ENCODE measurements at places on chromosomes 4 and X. TPM values are rescaled to one million over a fixed set of nuclear protein-coding genes. Genes with fewer than 3 reads are reported as not detected.

DNA sequence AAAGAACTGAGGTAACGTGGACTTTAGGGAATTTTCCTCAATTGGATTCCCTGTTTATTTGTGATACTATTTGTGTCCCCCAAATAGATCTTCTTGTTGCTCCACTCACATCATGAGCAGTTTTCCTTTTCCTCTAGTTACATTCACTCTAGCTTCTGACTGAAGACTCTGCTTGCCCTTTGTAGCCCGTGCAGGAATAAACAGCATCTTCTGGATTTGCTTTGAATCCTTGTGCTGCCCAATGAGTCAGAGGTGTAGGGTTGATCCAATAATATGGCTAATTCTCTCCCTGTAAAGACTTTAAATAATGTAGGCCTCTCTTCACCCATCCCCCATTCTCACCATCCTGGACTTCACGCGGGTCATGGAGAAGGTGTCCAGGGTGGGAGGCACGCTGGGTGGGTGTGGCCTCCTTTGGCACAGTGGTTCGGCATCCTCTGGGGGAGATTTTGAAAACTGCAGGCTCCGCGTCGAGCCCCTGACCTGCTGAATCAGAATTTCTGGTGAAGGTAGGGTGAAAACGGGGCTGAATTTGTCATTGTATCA is 9.0 kb downstream of the HAND2 start:
- H3K4me3 ChIP-seq: no peak overlapping the region
- no peaks in the 10 kb centered on the region for H3K36me3 ChIP-seq
- DNase-seq: no peak
- H3K4me1 ChIP-seq: peaks cover 13% of the 10 kb centered on the region
- peak overlapping the region; percentile 70 for H3K27ac ChIP-seq

The KIAA1210 gene
- not detected for total RNA-seq

DNA sequence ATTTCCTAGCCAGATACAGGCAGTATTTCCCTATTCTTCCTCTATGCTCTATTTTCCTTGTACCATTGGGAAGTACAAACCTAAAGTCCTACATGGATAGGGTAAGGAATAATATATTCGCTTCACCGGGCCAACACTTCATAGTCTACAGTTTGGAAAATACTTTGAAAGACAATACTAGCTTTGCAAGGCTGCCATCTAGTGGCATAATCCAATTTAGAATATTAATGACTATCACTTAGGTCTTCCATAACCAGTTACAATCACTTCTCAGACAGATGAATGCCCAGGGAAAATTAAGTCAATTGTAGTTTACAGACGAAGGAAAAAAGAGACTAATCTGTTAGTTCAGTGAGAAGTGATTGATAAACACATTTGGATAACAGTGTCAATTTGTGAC is 141.0 kb upstream of the FAM47C start:
- no peak for DNase-seq
- H3K4me3 ChIP-seq: no peak overlapping the region
- no peaks in the 10 kb centered on the region for H3K36me3 ChIP-seq
- no peaks in the 10 kb centered on the region for H3K27me3 ChIP-seq

DNA sequence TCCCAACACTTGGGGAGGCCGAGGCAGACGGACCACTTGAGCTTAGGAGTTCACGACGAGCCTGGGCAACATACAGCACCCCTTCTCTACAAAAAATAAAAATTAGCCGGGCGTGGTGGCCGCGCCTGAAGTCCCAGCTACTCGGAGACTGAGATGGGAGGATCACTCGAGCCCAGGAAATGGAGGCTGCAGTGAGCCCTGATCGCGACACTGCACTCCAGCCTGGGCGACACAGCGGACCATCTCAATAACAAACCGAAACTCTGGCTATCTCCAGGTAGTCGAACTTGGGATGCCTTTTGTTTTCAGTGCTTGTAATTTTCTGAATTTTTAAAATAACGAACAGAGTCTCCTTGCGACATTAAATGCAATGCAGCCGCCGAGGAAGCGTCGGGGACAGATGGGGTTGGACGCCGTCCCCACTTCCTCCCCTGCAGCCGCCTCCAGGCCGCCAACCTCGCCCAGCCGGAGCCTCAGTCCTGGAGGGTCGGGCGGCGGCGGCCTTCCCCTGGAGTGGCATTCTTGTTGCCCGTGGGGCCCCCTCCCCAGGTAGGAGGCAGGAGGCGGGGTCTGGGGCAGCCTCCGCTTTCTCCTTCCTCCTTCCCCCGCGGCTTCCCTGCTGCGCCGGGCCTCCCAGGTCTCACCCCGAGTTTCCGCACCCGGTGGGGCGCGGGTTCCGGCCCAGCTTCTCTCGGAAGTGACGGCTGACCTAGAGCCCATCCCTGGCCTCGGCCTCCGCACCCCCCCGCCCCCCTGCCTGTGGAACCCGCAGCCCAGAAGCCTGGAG is 14.6 kb downstream of the HMX1 start:
- H3K27ac ChIP-seq: no peak overlapping the region
- peak overlapping the region; percentile 13 for H3K4me3 ChIP-seq
- no peaks in the 10 kb centered on the region for H3K36me3 ChIP-seq
- H3K4me1 ChIP-seq: peaks cover 23% of the 10 kb centered on the region
- peaks cover 37% of the 10 kb centered on the region for H3K27me3 ChIP-seq

DNA sequence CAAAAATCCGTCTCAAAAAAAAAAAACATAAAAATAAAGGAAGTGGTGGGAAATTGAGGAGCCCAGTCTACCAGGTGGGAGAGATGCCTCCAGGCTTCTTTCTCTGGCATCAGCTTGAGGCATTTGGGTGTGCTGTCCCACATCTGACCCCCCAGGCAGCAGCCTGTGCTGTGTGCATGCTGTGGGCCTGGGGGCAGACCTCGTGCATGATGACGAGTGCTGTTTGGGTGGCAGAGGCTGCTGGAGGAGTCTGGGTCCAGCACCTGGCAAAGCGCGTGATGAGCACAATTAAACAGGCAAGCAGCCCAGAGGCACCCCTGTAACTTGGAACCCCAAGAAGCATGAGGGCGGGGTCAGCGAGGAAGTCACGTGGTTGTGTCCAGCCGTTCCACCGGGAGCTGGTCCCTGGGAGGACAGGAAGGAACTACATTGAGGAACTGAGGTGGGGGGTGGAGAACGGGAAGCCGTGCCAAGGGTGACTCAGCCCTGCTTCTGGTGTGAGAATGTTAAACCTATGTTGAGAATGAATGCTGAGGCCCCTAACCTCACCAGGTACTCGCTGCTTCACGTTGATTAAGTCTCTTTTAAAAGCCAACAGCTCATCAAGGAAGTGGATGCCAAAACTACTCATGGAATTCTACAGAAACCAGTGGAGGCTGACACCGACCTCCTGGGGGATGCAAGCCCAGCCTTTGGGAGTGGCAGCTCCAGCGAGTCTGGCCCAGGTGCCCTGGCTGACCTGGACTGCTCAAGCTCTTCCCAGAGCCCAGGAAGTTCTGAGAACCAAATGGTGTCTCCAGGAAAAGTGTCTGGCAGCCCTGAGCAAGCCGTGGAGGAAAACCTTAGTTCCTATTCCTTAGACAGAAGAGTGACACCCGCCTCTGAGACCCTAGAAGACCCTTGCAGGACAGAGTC is 6.1 kb downstream of the TACC3 start:
- no peaks in the 10 kb centered on the region for H3K4me1 ChIP-seq
- H3K36me3 ChIP-seq: no peaks in the 10 kb centered on the region
- DNase-seq: no peak
- H3K4me3 ChIP-seq: no peak overlapping the region
- H3K27me3 ChIP-seq: no peaks in the 10 kb centered on the region

The GAGE12H gene
- not detected for total RNA-seq

The SCML1 gene
- 17.9 TPM for total RNA-seq

The ADH1C gene
- total RNA-seq: 0.84 TPM

The GNRHR gene
- not detected for total RNA-seq

The TMEM47 gene
- 7.1 TPM for total RNA-seq

DNA sequence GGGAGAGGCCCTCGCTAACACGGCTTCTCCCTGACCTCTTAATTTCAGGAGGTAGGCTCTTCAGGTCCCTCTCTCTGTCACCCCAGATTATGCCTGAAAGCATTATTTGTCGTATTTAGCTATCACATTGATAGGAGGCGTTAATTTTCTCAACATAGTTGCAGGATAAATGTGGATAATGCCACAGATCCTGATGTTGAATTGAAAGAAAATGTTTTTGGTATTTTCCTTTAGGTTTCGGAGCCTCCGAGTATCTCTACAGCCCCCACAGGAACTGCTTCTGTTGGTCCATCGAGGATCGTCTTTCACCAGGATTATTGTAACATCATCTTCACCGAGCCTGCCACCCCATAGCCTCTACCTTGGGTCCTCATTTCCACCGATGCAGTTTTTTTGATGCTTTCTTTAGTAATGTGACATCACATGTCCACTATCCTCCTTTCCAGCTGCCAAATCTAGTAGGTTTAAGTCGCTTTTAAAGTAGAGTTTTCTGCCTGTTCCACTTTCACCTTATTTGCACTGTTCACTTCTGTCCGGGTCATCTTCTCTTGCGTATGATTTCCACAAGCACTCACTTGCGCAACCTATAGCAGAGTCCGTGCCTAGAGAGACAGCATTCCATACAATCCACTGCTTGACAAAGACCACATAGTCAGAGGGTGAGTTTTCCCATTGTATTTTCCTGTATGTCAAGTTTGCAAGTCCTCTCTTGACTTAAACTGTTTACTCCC is 665 bp downstream of the TIGD2 start:
- no peak for DNase-seq
- H3K27me3 ChIP-seq: no peaks in the 10 kb centered on the region
- H3K4me1 ChIP-seq: peaks cover 45% of the 10 kb centered on the region
- H3K27ac ChIP-seq: peak overlapping the region; percentile 98

GRCh38 chr4:17587094-17587822 is 10.3 kb downstream of the LAP3 start:
- H3K4me3 ChIP-seq: no peak overlapping the region
- H3K36me3 ChIP-seq: peaks cover 80% of the 10 kb centered on the region
- peaks cover 8% of the 10 kb centered on the region for H3K4me1 ChIP-seq
- no peaks in the 10 kb centered on the region for H3K27me3 ChIP-seq
- no peak overlapping the region for H3K27ac ChIP-seq

The PCSK1N gene
- 0.08 TPM for total RNA-seq

- no peaks in the 10 kb centered on the region for H3K27me3 ChIP-seq
- H3K4me3 ChIP-seq: no peak overlapping the region
- no peak for DNase-seq
- no peaks in the 10 kb centered on the region for H3K4me1 ChIP-seq
- no peak overlapping the region for H3K27ac ChIP-seq
- no peaks in the 10 kb centered on the region for H3K36me3 ChIP-seq
Observed at GRCh38 chr4:17941731-17942130, 79.8 kb downstream of the LCORL start.

DNA sequence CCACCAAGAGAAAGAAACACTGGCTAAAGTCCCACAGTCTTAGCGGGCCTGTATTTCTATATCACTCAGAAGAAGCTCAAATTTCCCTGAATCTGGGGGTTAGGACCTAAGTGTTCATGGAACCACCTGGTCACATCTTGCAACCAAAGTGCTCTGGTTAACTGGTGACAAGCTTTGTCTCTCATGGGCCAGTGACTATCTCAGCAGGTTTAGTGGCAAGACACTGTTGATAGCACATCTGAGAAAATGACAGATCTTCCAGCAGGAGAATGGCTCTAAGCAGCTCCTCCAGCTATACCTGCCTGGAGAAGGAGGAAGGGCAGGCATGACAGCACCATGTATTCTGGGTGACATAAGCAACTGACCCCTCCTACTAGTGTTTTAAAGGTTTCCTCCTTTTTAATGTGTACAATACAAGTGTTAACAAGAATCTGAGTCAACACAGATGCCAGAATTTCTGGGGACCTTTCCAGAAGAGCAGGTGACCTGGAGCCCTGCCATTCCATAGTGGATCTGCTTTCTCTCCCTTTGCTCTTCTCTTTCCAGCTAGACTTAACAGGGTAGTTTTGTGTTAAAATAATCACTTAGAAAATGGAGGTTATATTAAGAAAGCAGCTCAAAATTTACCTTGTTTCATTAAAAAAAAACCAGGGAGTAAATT is 17.3 kb upstream of the QRFPR start:
- H3K27ac ChIP-seq: no peak overlapping the region
- no peaks in the 10 kb centered on the region for H3K36me3 ChIP-seq
- no peak overlapping the region for H3K4me3 ChIP-seq
- H3K4me1 ChIP-seq: no peaks in the 10 kb centered on the region

DNA sequence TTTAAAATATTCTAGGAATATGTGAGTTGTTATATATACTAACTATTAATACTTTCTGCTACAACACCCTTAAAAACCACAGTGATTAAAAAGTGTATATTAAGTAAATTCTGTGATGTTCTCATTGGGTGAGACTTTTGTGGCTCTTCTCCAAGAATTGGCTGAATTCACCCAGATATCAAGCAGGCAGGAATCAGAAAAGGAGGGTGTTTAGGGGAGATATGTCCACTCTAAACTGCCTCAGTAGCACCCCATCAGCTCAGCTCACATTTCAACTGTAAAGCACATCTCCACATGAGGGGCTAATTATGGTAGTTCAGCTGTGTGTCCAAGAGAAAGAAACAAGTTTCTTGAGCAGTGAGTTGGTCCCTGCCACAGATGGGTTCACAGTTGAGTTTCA is 165.0 kb downstream of the GALNTL6 start:
- no peak for DNase-seq
- H3K4me3 ChIP-seq: no peak overlapping the region
- H3K4me1 ChIP-seq: no peaks in the 10 kb centered on the region
- no peaks in the 10 kb centered on the region for H3K36me3 ChIP-seq
- H3K27me3 ChIP-seq: peaks cover 3% of the 10 kb centered on the region
- no peak overlapping the region for H3K27ac ChIP-seq

The SMR3B gene
- total RNA-seq: not detected

DNA sequence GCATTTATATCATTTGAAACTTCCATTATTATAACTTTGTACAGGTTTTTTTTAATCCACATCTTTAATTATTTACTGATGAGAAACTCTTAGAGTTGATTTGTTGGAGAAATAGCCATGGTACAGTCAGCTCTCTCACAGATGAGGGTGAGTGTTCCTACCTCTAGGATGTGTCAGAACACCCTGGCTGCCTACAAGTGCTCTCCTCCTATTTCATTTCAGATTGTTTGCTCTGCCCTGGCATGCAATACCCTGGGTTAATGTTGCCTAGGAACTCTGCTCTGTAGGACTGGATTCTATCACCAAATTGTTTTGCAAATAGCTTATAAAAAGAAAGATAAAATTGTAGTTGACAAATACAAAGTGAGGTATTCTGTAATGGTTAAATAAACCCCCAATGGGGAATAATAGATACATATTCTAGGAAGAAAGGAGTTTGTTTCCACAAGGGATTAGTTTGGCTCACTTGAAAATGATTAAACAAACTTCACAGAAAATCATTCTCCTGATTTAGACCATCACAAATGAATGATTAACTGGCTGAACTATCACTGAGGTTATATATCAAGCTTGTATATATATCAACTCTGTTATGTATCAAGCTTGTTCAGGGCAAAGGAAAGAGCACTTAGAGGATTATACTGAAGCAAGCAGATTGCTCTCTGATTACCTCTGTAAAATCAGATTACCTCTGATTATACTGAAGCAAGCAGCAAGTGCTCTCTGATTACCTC is 150.0 kb downstream of the PDE5A start:
- no peak for DNase-seq
- H3K27ac ChIP-seq: peak overlapping the region; percentile 29
- no peak overlapping the region for H3K4me3 ChIP-seq
- H3K36me3 ChIP-seq: no peaks in the 10 kb centered on the region
- H3K27me3 ChIP-seq: no peaks in the 10 kb centered on the region

- no peak for DNase-seq
- H3K4me3 ChIP-seq: no peak overlapping the region
- no peak overlapping the region for H3K27ac ChIP-seq
- no peaks in the 10 kb centered on the region for H3K36me3 ChIP-seq
Observed at GRCh38 chrX:32041181-32041580, 969.3 kb upstream of the FTHL17 start.

Data from liver (tissue), 10 donors.